Lower lobe of right lung (tissue), 2 donors: ENCODE measurements at places on chromosomes 5 and 9. TPM values are rescaled to one million over a fixed set of nuclear protein-coding genes. Genes with fewer than 3 reads are reported as not detected.

- H3K27me3 ChIP-seq, result no peaks in the 10 kb centered on the region
- H3K4me1 ChIP-seq, result no peaks in the 10 kb centered on the region
- H3K4me3 ChIP-seq, result no peak overlapping the region
- no peak overlapping the region for H3K27ac ChIP-seq
Observed at GRCh38 chr5:98308231-98308630, 465.2 kb upstream of the RGMB start.

DNA sequence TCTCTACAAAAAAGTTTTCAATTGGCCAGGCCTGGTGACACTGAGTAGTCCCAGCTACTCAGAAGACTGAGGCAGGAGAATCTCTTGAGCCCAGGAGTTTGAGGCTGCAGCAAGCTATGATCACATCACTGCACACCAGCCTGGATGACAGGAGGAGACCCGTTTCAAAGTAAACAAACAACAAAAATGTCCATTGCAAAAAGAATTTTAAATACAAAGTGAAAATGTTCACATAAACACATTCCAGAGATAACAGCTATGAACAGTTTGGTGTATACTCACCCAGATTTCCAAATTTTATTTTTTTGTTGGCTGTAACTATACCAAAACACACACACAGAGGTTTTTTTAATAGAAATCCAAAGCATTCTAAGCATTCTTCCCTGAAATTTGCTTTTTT is 39.8 kb downstream of the ADRA1B start:
- H3K4me1 ChIP-seq, result no peaks in the 10 kb centered on the region
- H3K27ac ChIP-seq, result no peak overlapping the region
- no peaks in the 10 kb centered on the region for H3K27me3 ChIP-seq
- DNase-seq, result no peak
- H3K36me3 ChIP-seq, result no peaks in the 10 kb centered on the region

DNA sequence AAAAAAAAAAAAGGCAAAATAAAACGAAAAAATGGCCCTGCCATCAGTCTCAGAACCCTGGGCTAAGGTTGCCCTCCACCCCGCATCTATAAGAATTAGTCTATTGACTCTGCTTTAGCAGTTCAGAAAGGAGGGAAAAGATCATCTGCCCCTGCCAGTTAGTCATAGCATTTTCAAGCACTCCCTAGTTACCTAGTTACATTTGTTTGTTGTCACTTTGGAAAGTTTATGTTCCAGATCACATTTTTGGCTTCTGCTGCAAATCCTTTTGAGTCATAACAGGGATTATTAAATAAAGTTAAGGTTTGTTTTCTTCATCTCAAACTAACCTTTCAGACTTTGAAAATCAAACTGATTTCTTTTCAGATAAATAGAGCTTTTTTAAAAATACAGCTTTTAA is 52.1 kb downstream of the AQP7 start:
- H3K4me3 ChIP-seq, result no peak overlapping the region
- H3K4me1 ChIP-seq, result peaks cover 11% of the 10 kb centered on the region
- peak overlapping the region; percentile 71 for H3K27ac ChIP-seq
- H3K27me3 ChIP-seq, result no peaks in the 10 kb centered on the region
- no peak for DNase-seq
- H3K36me3 ChIP-seq, result peaks cover 43% of the 10 kb centered on the region

GRCh38 chr9:96462541-96462940 is 12.6 kb downstream of the HABP4 start:
- no peaks in the 10 kb centered on the region for H3K4me1 ChIP-seq
- H3K27ac ChIP-seq, result no peak overlapping the region
- H3K36me3 ChIP-seq, result peaks cover 20% of the 10 kb centered on the region
- H3K4me3 ChIP-seq, result no peak overlapping the region
- H3K27me3 ChIP-seq, result no peaks in the 10 kb centered on the region
- no peak for DNase-seq

GRCh38 chr9:126506361-126507317 is 107.1 kb upstream of the LMX1B start:
- DNase-seq, result peak; percentile 51
- H3K4me1 ChIP-seq, result no peaks in the 10 kb centered on the region
- no peak overlapping the region for H3K27ac ChIP-seq
- peaks cover 24% of the 10 kb centered on the region for H3K36me3 ChIP-seq
- no peak overlapping the region for H3K4me3 ChIP-seq

DNA sequence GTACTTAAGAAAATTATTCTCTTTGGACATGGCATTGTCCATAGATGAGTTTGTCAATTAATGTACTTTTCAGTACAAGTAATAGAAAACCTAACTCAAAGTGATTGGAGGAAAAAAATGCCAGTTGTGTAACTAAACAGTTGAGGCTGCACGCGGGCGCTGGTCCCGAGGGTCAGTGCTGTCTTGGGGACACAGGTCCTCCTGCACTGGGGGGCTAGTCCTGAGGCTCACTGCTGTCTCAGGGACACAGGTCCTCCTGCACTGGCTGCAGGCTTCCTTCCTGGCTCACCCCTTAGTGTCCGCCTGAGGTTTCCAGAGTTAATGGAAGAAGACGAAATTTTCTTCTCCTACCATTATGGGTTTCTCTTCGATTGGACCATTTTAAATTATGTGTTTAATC is 281.1 kb downstream of the CD180 start:
- no peaks in the 10 kb centered on the region for H3K36me3 ChIP-seq
- H3K4me1 ChIP-seq, result no peaks in the 10 kb centered on the region
- H3K4me3 ChIP-seq, result no peak overlapping the region
- H3K27ac ChIP-seq, result no peak overlapping the region
- DNase-seq, result no peak

FCN1 gene
- total RNA-seq, result 84.4 TPM

BRINP1 gene
- 1.5 TPM for total RNA-seq
